Esophagus mucosa (tissue), 1 donor: ENCODE measurements at places on chromosomes 11 and 22. TPM values are rescaled to one million over a fixed set of nuclear protein-coding genes. Genes with fewer than 3 reads are reported as not detected.

GRCh38 chr11:3642071-3642951 is 519 bp upstream of the ART5 start:
- peak; percentile 67 for ATAC-seq

DNA sequence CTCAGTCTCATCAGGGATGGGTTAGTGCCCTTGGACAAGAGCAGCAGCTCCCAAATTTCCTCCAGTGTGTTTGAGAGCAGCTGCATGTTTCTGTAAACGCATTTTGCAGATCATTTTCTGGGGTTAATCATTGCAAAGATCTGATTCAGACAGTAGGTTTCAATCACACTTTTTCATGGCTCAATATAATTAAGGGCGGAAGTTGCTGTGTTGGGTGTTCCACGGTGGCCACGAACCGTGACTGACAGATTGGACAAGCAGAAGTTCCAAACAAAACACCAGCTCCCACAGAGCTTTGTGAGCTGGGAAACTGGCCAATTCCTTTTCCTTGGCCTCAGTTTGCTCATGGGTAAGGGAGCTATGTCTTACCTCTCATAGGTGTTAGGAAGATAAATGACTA is 8.4 kb upstream of the RASSF10 start:
- peak; percentile 25 for ATAC-seq

DNA sequence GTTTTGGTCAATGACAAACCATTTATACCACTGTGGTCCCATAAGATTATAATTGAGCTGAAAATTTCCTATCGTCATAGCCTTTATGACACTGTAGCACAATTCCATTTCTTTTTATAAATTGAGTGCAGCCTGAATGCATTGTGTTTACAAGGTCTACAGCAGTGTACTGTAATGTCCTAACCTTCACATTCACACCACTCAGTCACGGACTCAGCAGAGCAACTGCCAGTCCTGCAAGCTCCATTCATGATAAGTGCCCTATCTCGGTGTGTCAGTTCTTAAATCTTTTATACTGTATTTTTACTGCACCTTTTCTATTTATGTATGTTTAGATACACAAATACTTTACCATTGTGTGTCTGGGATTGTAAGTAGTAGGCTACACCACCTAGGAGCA is 55.2 kb upstream of the SLC25A18 start:
- ATAC-seq = no peak

- no peak for ATAC-seq
Measured at GRCh38 chr11:63558459-63559157, 4.6 kb downstream of the PLAAT2 start.

- ATAC-seq = no peak
Measured at GRCh38 chr11:73875380-73875779, 1.3 kb downstream of the COA4 start.

DNA sequence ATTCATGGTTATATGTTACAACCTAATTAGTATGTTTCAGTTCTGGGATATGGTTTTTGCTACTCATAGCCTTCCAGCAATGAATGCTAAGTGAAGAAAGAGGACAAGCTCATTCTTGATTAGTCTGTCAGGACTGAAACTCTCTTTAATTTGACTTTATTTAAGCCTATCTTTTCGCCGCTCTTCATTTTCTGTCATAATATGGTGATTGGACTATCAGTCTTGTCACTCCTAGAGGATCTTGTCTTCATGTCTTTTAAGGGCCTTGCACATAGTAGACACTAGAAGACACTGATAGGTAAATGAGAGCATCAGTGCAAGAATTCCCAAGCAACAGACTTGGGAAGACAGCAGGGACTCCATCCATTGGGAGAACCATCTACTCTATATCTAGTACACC is 18.9 kb upstream of the MTCH2 start:
- no peak for ATAC-seq

DNA sequence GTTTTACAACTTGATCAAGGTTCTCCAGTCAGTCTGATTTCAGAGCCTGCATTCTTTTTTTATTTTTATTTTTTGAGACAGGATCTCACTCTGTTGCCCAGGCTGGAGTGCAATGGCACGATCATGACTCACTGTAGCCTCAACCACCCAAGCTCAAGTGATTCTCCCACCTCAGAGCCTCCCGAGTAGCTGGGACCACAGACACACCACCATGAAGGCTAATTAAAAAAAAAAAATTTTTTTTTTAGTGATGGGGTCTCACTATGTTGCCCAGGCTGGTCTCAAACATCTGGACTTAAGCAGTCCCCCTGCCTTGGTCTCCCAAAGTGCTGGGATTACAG is 117.2 kb upstream of the NAV2 start:
- ATAC-seq = no peak

GRCh38 chr11:72190631-72191071 is 1.3 kb upstream of the FOLR1 start:
- ATAC-seq = no peak

DNA sequence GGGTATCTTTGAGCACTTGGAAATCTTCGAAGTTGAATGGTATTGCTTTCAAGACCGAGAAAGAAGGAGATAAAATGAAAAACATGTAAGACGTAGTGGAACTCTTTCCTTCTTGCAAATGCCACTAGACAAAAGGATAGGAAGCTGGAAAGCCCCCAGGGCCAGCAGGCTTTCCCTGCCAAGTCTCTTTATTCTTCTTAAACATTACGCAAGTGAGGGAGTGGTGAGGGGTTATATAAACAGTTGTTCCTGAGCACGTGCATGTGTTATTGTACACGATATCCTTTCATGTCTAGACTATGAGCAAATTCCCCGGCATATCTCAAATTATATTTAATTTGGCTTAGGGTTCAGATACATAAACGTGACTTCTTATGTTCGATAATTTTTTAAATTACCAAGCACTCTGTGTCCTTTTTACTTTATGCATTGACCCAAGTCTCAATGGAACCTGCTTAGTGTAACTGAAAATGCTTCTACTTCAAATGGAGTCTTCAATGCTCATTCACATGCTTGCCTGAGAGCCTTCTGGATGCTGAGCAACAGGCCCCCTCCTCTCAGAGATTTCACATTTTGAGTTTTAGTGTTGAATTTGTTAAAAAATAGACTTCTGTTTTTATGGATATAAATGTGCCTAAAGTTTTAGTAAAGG is 59.0 kb downstream of the PPP2R1B start:
- peak; percentile 75 for ATAC-seq

GRCh38 chr11:21912285-21912684 is 280.6 kb upstream of the ANO5 start:
- ATAC-seq = no peak

DNA sequence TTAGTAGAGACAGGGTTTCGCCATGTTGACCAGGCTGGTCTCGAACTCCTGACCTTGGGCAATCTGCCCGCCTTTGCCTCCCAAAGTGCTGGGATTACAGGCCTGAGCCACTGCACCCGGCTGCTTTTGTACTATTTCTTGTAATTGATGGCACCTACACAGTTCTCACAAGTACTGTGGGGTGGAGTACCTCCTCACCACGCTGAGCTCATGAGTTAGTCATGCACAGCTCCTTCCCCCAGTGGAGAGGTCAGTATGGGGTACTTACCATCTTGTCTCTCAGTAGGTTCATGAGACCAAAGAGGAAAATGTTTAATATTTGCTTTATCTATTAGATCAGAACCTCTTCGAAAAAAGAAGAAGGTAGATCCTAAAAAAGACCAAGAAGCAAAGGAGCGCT is 2.1 kb downstream of the MRPL40 start:
- no peak for ATAC-seq

GRCh38 chr22:20080776-20081654 is 974 bp downstream of the DGCR8 start:
- peak; percentile 26 for ATAC-seq

DNA sequence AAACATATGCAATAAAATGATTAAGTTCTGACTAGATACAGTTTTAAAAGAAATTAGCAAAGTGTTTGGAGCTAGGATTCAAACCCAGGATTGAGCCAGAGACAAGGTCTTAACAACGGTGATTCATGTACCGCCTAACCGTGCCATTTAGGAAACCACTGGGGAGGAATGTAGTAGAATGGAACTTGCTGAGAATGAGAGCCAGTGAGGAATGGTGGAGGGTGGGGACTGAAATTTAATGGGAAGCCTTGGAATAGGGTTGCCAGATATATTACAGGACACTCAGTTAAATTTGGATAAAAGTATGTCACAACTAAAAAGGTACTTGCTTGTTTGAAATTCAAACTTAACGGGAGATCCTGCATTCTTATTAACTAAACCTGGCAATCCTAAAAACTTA is 30.4 kb upstream of the TMEM86A start:
- ATAC-seq = no peak

DNA sequence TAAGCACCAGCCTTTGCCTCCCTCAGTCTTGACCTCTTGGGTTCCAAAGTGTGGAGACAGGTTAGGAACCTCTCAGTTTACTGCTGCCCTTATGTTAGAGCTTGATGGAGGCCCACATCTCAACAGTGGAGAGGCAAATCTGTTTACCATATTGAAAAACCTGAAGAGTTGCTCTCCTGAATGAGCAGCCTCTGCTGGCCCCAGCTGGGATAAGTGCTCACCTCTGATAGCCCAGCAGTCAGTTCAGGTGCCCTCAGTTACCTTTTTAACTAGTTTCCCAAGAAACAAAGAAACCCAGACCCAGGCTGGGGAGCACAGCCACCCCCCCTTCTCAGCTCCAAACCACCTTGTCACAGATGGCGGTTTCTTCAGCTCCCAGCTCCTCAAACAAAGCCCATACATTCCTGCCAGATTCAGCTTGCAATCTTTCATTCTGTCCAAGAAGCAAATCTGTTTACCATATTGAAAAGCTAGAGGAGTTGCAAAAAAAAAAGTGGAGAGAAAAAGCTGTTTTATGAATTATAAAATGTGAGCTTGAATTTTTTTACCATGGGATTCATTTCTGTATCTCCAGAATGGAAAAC is 57.2 kb downstream of the PPFIBP2 start:
- ATAC-seq = no peak

DNA sequence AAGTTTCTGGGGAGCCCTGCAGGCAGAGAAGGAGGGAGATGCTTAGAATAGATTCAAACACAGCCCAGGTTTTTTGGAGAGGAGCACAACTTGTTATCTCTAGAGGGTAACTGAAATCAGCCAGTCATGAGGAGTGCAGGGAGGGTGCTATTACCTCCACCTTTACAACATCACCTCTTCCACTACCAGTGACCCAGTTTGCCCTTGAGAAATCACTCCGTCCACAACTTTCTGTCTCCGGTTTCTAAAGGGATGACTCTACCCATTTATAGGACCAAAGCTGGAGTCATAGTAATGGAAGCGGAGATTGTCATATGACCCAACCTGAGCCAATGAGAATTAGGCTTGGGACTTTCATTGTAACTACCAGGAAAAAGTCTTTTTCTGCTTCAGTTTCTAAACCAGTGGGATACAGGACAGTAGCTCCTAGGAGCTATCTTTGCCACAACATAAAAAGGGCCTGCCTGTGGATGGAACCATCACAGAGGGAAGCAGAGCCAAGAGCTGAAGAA is 131.2 kb upstream of the SERPIND1 start:
- ATAC-seq = no peak

GRCh38 chr11:39990421-39990831 is 1469.0 kb downstream of the LRRC4C start:
- ATAC-seq = no peak

DNA sequence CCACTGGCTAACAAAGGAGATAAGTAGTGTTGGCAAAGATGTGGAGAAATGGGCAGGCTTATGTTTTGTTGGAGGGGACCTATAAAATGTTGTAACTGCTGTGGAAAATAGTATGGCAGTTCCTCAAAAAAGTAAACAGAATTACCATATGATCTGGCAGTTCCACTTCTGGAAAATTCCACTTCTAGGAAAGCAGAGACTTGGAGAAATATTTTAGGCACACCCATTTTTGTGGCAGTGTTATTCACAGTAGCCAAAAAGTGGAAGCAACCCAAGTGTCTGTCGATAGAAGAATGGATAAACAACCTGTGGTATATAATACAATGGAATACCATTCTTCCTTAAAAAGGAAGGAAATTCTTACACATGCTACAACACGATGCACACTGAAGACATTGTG is 57.0 kb upstream of the ADORA2A start:
- no peak for ATAC-seq

- no peak for ATAC-seq
Measured at GRCh38 chr11:84819128-84819527, 808.0 kb downstream of the DLG2 start.

DNA sequence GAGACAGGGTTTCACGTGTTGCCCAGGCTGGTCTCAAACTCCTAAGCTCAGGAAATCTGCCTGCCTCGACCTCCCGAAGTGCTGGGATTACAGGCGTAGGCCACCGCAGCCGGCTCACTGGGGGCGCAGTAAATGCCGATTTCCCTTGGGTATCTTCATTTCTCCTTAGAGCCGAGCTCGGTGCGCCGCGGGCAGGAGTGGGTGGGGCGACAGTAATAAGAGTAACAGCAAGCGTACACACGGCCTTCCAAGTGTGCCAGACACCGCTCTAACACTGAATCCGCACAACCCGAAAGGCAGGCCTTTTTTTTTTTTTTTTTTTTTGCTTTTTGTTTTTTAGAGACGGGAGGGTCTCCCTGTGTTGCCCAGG is 500 bp upstream of the ADSL start:
- ATAC-seq = peak; percentile 53

DNA sequence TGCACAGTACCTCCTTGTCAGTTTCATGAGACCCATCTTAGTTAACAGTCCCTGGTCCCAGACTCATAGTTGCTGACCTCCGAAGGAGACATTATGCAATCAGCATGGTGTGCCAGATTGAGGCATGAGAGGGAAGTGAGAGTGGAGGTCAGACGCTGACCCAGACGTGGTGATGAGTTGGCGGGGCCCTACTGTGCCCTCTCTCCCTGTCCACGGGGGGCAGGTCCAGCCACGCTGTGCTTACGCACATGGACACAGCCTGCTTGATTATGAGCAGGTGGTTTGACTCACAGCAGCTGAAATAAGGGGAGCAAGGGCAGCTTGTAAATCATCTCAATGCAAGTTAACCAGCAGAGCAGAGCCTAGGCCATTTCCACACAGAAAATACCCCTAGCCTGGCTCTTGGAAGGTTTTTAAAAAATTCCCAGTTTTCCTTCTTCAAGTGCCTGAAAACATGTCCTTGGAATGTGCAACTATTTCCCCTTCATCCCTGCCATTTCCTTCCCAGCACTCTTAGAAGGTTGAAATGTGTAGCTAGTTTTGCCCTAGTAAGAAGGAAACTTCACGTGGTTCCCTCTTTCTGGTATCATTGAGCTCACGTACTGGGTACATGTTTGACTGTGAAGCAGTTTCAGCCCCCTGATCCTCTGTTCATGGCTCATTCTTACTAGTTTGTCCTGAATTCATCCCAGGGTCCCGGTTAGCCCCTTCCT is 122.6 kb upstream of the SORL1-AS1 start:
- peak; percentile 36 for ATAC-seq

GRCh38 chr11:130486391-130486836 is 38.0 kb downstream of the ADAMTS15 start:
- no peak for ATAC-seq

- peak; percentile 69 for ATAC-seq
Measured at GRCh38 chr11:121634889-121635288, 182.1 kb upstream of the SORL1-AS1 start.

Gene OR52D1
- not detected for total RNA-seq

Gene TNNT3
- total RNA-seq = 0.40 TPM

Gene OR8D1
- not detected for total RNA-seq

Gene CATSPERZ
- total RNA-seq = 1.3 TPM

Gene RASD2
- 0.28 TPM for total RNA-seq

Gene P4HA3
- 0.20 TPM for total RNA-seq

Gene MS4A8
- total RNA-seq = not detected

Gene GAB4
- not detected for total RNA-seq

Gene MPST
- total RNA-seq = 78.0 TPM

Gene FOLH1
- 3.2 TPM for total RNA-seq

Gene C22orf23
- not detected for total RNA-seq
